ENCODE measurements at places on chromosomes 13 and 19.

DNA sequence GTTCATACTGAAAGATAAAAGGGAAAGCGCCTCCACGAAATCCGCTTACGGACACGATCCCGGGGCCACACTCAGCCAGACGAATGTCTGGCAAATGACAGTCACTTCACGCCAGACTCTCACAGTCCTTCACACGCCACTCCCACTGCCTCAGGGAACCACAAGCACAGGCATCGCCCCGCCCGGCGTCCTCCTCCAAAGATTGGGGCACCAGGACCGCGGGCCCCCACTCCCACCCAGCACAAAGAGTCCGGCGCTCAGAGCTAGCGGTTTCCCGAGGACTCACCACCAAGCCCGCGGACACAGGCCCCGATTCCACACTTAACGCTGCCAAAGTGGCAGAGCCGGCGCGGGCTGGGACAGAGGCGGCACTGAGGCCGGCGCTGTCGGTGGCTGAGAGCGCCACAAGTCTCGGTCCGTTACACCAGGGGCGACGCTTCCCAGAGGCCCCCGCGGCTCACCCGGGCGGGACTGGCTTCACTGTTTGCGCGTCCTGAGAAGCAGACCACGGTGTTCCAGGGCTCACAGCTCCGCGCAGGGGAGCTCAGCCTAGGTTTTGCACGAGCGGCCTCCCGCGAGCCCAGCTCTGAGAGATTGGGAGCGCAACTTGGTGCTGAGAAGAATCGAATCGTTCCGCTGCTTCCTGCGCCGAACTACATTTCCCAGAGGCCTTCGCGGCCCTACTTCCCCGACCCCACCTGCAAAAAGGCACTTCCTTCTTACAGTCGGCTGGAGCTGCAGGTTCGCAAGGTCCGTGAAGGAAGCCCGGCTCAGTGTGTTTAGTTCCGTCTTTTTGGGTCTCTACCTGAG is at the start of gene ZNF569:
Gene ZNF569 (minus strand): TSS at position 647 of the 810 bp plus-strand sequence. CDS start 22,523 bp downstream, outside the sequence.
- peak; percentile 95 for DNase-seq

GRCh38 chr19:53775524-53775923 is 48.6 kb downstream of the NLRP12 start:
- no peak for DNase-seq

DNA sequence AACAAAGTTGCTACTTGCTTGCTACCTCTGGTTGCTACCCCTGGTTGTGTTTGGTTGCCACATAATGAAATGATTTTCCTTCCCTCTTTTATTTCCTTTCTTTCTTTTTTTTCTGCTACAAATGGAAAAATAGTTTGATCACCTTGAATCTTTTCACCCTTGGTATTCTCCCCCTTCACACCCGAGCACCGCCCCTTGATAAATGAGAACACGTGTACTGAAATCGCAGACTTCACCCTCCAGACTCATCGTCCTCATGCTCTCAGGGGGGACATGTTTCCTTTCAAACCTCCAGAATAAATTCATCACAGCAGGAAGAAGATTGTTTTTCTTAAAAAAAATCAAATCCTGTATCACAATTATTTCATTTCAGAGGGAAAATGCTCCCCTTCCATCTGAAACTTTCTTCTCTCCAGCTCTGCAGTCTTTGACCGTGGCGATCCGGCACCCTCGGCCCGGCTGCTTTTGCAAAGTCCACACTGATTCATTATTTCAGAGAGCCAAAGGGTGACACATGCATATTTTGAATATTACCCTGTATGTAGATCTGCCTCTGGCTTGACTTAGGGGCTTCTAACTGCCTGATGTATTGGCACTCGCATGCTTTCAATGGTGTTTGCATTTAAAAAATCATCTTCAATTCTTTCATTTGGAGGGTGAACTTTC is 222.6 kb upstream of the MAB21L1 start:
- DNase-seq, result no peak

- DNase-seq, result no peak
Measured at GRCh38 chr13:35724446-35724845, 248.0 kb upstream of the MAB21L1 start.

- DNase-seq, result peak; percentile 59
Measured at GRCh38 chr13:76440568-76440967, 445.6 kb downstream of the KCTD12 start.

DNA sequence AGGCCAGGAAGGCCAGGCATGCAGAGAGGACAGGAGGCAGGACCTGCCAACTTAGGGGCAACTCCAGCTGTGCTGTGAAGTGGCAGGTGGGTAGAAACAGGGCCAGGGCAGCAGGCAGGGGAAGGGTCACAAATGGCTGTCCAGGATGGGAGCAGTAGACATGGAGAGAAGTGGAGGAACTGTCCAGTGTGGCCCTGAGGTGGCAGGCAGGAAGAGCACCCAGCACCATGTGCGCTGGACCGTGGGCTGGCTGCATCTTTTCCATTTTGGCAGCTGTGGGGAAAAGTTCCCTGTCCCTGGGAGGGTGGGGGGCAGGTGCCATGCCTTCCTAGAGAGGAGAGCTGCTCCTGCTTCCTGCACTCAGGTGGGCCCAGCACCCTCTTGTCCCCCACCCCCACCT is 13.8 kb downstream of the DEDD2 start:
- DNase-seq, result no peak

DNA sequence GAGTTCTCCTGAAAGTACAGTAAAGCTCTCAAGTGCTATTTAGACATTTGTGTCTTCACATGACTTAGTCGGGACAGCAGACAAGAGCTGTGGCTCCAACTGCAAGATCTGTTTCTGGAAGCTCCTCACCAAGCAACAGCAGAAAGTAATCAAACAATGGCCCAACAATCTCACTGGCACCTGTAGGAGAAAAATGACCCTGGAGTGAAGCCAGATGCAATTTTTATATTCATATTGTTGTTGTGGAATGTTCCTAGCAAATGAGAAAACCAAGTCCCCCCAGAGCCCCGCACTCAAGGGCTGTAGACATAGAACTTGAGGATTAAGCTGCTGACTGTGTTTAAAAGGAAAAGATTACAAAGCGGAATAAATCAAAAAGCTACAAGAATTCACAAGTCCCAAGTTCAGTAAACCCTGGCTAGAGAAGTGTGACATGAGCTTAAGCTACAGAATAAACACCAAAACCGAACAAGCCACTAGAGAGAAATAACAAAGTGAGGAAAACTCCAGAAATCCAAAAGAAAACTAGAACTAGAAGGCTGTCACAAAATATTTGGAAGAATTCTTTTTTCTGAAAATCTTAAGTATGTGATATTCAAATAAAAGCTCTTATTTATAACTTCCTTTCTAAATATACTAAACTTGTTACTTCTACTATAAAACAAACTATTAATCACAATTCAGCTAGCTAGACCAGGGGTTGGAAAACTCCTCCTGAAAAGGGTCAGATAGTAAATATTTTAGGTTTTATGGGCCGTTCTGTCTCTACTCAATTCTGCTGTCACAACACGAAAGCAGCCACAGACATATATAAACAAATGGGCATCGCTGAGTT is 454.5 kb downstream of the SUCLA2 start:
- DNase-seq, result no peak

DNA sequence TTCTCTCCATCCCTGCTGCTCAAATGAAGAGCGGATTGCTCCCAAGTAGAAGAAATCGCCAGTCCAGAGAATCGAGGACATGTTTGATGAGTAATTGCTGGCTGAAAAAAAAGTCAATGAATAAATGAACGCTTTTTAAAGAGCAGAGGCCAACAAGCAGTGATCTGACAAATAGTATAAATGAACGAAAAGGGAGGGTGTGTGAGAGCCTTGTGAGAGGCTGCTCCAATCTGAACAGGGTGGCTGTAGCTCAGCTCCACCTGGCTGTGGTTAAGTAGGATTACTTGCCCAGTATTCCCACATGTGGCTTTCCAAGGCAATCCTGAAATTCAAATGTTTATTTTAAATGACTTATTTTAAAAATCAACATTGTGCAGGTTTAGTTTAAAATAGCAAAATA is 117.1 kb downstream of the TSHZ3 start:
- no peak for DNase-seq

DNA sequence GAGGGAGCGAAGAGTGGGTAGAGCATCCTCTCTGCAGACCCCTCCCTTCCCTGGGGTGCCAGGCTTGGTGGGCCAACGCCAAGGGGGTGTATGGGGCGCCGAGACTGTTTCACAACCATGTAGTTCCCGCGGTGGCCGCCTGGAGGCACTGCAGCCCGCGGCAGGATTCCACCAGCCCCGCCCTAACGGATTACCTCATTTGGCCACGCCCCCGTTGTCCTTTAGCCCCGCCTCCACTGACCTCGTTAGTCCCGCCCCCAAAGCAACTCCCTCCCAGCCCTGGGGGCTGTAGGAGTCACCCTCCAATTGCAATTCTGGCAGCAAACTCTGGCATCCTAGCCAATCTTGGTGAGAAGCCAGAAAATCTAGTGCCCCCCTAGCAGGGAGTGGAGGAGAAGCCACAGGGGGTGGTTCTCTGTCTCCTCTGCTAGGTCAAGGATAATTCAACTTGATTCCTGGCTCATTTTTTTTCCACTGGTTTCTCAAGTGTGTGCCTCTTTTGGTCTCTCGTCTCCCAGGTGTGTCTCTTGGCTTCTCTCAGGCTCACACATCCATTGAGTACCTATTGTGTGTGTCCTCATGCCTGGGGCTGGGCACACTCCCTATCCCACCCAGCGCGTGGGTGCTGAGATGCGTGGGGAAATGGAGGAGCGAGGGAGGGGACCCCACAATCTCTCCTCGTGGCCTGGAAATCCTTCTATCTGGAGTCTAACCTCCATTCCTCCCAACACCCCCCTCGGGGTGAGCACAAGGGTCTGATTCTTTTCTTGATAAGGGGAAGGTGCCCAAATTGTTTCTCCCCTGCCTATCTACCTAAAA is 2.0 kb downstream of the OLFM2 start:
- DNase-seq, result peak; percentile 82

- DNase-seq, result peak; percentile 58
Measured at GRCh38 chr19:12872941-12873890, 8.0 kb downstream of the DNASE2 start.

DNA sequence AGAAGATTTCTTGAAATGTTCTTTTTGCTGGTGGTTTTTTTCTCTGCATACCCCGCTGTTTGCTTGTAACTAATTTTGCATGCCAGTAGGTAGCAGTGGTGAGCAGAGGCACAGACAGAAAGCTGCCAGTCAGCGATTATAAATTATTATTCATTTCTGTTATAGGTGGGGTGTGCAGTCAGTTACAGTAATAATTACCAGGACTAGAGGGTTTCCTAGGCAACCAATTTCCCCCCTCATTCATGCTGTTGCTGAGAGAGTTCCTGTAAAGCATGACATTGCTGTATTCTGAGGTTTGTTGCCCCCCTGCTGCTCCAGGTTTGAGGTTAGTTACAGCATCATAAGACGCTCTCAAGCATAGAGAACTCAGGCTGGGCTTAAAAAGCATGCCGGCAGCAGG is 104.5 kb downstream of the URI1 start:
- peak; percentile 56 for DNase-seq

DNA sequence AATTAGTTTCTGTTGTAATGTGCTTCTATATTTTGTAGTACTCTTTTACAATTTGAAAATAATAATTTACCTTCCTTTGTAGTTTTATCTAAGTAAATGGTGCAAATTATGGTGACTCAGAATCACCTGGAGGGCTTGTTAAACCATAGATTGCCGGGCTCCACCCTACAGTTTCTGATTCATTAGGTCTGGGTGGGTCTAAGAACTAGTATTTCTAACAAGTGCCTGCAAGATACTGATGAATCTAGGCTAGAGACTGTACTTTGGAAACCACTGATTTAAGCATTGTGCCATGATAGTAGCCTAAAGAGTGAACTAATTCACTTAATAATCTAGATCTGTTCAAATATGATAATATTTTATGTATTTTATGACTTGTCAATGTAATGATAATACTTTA is 437.4 kb upstream of the SPRY2 start:
- DNase-seq, result no peak

GRCh38 chr19:6694147-6694815 is 24.3 kb upstream of the TNFSF14 start:
- peak; percentile 37 for DNase-seq

DNA sequence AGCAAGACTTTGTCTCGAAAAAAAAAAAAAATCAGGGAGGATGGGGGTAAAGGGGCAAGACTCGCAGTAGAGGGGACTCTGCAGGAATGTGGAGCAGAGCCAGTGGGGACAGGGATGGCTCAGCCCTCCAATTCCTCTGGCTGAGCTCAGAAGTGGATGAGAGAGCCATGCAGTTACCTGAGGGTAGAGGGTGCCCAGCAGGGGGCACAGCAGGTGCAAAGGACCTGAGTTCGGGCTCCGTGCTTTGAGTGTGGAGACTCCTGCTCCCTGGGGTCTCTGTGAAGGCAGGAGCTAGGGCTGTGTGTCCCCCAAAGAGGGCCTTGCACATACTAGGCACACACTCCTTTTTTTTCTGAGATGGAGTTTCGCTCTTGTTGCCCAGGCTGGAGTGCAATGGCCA is 7.7 kb downstream of the DOCK6 start:
- DNase-seq, result no peak

GRCh38 chr19:18428173-18428786 is 9.1 kb downstream of the SSBP4 start:
- DNase-seq, result no peak

DNA sequence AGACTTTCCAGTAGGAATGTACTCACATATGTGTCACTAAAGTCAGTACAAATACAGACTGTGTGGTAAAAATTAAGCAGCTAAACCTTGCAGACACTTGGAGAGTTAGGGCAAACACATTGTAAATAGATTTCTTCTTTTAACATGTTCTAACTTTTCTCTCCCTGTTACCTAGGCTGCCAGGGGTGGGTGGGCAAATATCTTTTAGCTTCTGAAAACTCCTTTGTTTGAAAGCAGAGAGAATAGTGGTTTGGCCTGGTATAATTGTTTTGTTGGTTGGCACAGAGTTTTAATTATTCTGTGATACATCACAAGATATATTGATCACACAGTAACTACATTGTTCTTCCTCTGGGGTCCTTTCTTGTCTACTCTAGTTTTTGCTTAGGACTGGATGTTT is 289.8 kb upstream of the DACH1 start:
- DNase-seq, result no peak

DNA sequence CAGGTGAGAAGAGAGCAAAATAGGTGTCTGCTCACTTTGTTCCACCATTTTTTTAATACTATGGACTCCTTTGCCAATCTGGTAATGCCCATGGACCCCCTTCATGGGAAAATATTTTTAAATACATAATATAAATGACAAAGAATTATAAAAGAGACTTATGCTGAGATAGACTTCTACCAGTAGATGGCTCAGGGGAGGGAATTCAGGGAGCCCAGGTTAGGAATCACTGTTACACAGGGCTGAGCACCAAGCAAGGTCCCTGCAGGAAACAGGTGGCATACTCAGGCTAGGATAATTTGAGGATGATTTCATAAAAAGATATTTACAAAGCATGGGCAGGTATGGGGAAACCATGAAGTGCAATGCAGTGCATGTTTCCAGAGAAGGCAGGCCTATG is 525.9 kb downstream of the FGF9 start:
- DNase-seq, result no peak

DNA sequence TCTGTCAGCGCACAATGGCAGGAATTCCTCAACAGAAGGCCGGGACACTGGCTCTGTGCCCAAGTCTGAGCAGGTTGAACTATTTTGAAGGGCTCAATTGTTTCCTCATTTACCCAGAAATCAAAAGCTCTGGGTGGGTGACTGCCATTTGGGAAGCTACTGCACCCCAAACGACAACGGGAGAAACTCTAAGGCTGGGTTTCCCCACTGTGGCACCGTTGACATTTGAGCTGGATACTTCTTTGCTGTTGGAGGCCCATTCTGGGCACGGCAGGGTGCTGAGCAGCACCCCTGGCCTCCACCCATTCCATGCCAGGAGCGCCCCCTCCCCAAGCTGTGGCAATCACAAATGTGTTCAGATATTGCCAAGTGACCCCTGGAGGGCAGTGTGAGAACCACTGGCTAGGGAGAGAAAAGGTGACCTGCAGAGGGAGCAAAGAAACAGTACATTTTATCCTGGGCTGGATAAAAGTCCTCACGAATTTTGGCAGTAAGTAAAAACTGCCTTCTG is 62.5 kb downstream of the RFX2 start:
- peak; percentile 31 for DNase-seq

All from GM12865 (cell line).